Immature natural killer cell (primary cell): ENCODE measurements at places on chromosomes 4 and X.

GRCh38 chrX:73831500-73831899, 268.5 kb downstream of the CHIC1 start:
- no peak for DNase-seq

GRCh38 chrX:50881028-50881427, 29.5 kb upstream of the BMP15 start:
- DNase-seq: no peak

DNA sequence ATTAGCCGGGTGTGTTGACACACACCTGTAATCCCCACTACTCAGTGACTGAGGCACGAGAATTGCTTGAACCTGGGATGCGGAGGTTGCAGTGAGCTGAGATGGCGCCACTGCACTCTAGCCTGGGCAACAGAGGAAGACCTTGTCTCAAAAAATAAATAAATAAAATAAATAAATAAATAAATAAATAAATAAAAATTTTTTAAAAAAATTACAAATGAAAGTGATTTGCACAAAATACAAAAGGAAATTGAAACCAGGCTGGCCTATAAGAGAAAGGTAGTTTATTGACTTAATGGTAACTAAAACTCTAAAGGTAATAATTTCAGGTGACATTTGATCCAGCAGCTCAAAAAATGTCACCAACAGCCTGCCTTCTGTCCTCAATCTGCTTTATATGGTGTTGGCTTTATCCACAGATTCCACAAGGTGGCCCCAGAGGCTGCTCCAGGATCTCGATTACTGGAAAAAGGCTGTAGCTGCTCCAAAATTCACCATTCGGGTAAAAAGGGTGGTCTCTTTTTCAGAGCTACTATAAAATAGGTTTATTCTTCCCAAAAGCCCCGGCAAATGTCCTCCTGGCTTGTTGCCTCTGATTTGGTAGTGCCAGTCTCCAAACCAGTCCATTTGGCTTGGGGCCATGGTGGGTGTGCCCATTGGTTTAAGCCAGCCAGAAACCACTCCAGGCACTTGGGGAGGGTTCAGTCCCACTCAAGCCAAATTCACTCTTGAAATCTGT, 61.4 kb upstream of the TRIM2 start:
- DNase-seq: no peak

DNA sequence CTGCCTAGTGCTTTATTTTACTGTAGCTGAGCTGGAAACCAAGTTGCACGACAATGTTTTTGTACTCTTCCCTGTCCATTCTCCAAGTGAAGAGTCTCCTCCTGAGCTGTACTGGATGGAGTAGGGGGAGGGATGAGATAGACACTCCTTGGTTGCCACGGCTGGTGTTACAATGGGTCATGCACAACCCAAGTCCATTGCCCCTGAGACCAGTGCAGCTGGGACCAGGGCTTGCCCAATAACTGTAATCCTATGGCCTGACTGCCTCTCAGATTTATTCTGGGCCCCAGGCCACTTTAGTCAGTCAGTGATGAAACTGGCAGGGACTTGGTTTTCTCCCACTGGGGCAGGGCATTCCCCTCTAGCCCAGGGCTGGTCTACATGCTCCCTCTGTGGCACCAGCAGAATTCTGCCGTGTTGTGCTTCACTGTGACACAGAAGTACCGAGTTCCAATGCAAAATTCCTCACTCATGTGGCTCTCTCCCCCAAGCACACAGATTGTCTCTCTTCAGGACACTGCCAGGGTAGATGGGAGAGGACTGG, 203.3 kb upstream of the PCDH18 start:
- DNase-seq: no peak

DNA sequence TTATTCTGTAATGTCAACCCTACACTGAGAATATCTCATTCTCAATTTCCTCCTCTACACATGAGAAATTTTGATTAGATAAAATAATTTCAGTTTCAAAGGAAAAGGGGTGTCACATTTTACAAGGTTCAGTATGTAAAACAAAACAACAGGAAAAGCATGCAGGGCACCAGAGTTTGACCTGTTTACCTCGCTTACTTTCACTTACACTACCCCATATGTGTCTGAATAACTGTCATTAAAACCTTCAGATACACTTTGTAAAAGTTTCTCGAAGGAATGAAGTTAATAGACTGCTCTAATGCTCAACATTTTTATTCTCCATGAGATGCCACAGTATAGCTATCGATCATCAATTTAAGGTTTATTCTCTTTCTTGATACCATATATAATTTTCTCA, 12.3 kb upstream of the PCDH10 start:
- no peak for DNase-seq

- no peak for DNase-seq
These were observed 870.2 kb downstream of the C4orf33 start for GRCh38 chr4:129966175-129966574.
